ENCODE measurements at places on chromosomes 7 and 10.

DNA sequence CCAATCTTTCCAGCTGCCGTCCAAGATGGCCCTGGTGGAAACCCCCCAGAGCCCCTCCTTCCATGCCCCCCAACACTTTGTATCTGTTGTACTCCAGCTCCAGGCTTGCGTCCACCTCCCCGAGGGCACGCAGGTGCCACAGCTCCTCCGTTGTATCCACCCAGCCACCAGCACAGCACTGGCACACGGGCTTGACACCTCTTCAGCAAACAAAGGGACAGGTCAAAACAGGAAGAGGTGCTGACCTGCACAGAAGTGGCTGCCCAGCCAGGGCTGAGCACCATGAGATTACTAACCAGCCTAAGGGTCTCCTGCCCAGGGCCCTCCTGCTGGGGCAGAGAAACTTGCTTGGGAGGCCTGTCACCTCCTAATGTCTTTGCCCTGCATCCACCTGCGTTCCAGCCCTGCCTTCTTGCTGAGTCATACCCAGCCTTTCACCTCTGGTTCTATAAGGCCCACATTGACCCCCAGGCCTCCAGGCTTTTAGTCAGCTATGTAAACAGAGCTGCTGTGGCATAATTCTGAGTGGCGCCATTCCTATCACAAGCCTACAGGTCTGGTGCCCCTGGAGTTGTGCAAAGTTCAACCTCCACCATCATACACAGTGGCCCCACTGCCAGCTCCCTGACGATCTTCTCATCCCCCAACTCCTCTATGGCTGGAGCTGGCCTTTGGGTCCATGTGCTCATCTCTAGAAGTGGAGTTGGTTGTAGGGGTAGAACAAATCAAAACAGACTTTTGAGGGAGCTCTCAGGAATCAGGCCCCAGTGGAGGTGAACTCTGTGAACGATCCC, 20.9 kb downstream of the SLC29A3 start:
- no peak for DNase-seq

DNA sequence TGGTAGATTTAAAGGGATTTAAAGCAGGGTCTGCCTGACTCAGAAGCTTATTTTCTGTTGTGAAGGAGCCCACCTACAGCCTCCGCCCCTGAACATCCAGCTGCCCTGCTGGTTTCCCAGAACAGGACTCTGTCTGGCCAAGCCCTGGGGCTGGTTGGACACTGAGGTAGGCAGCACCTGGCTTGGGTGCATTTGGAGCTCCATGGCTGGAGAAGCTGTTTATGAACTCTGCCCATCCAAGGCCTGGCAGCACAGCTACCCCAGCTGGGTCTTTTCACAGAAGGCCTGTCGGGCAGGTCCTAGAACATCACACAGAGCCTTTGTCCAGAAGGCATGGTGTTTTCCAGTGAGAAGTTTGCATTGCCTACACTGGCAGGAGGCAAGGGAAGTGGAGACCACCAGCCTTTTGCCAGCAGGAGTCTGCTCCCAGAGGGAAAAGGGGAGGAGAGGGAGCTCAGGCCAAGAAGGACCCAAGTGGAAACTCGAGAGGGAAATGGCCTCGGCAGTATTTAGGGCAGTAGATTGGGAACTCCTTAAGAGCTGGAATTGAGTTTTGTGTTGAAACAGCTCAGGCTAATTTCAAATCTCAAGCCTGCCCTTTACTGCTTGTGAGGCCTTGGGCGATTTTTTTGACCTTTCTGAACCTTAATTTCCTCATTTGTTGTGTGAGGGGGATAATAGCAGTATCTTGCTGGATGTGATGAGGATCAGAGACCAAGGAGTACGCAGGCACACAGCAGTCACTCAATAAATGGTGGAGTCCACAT, 12.3 kb upstream of the PDCD4 start:
- DNase-seq: no peak

GRCh38 chr7:78063758-78064157, 265.2 kb downstream of the PHTF2 start:
- DNase-seq: no peak

DNA sequence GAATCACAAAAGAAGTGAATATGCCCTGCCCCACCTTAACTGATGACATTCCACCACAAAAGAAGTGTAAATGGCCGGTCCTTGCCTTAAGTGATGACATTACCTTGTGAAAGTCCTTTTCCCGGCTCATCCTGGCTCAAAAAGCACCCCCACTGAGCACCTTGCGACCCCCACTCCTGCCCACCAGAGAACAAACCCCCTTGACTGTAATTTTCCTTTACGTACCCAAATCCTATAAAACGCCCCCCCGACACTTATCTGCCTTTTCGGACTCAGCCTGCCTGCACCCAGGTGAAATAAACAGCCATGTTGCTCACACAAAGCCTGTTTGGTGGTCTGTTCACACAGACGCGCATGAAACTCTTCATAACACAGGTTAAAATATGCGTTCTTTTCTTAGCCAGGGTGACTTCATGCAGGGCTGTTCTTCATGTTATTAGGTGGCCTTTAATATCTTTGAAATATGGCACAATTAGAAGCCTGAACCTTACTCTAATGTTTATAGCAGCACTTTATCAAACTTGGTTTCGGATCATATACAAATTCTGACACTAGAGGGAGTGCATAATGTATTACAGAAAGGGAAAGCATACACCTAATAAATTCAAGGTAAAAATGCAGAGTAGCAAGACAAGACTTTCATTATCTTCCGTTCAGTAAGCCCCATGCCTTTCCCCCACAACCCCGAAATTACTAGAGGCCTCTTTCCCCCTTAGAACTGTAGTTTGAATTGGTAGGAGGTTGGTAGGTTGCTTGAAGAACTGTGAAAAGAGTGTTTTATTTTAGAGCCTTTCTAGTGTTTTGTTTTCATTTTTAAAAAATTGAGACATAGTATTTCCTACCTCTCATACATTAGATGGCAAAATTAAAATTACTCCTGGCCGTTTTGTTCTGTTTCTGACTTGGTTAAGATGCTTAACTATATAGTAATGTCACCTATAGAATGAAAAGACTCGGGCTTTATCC, 117.9 kb downstream of the NPY start:
- no peak for DNase-seq

- no peak for DNase-seq
Observed at GRCh38 chr10:98519841-98520240, 73.1 kb upstream of the HPS1 start.

All from D341Med (cell line).